ENCODE measurements at places on chromosomes 13 and 19.

GRCh38 chr19:43779820-43780219 is 953 bp downstream of the KCNN4 start:
- peak; percentile 72 for DNase-seq

DNA sequence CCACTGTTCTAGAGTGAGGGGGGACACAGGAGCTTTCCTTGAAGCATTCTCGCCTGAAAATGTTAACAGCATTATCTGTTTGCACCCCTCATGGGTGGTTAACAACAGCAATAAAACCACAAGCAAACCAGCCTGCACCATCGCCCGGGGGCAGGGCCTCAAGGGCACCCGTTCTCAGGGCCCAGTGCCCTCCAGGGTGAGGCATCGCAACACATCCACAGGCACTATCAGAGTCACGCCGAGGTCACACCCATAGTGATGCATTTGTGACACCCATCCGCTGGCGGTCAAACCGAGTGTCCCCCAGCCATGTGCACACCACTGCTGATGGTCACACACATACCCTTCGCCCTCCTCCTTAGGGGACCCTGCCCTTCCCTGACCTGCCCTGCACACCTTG is 4.6 kb downstream of the FUT5 start:
- no peak for DNase-seq

DNA sequence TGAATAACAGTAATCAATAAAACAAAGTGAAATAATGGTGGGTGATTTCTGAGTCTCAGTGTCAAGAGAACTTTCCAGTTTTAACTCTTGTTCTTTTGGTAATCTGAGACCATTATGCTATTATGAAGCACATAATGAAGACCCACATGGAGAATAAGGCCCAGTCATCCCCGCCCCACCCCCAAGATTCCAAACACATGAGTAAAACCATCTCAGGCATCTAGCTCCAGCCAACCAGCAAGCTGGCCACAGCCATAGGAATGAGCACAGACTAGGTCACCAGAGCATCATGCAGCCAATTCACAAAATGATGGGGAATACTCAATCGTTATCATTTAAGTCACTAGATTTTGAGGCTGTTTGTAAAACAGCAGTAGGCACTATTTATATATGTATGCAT is 1769.0 kb upstream of the PCDH20 start:
- no peak for DNase-seq

GRCh38 chr13:76016799-76017400 is 380.8 kb downstream of the LMO7 start:
- DNase-seq, result peak; percentile 21

- DNase-seq, result no peak
These were observed 1.0 kb downstream of the CEBPA start for GRCh38 chr19:33301144-33301899.

DNA sequence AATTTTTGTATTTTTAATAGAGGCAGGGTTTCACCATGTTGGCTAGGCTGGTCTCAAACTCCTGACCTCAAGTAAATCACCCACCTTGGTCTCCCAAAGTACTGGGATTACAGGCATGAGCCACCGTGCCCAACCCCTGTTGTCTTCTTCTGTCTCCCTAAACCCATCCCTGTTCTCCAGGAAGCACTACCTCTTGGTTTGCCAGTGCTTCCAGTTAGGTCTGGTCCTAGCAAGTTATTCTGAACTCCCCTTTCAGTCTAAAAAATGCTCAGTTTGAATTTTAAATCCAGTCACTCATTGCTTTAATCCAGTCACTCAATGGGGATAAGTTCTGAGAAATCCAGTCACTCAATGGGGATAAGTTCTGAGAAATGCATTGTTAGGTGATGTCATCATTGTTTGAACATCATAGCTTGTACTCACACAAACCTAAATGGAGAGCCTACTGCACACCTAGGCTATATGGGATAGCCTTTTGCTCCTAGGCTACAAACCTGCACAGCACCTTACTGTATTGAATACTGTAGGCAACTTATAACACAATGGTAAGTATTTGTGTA is 8.0 kb upstream of the ATP4A start:
- DNase-seq, result no peak

DNA sequence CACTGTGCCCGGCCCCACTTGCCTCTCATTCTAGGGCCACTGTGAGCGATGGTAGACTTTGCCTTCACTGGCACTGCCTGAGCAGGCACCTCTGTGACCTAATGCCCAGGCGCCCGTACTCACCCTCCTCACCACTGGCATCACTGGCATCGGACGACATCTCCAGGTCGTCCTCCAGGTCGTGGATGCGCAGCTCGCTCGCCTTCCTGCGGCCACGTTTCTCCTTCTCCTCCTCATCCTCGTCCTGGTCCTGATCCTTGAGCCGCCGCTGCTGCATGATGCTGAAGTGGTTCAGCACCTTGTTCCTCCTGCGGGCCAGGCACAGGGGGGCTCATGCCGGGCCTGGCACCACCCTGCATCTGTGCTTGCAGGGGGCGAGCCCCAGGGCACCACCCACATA is 7.5 kb upstream of the PSPN start:
- DNase-seq, result no peak

DNA sequence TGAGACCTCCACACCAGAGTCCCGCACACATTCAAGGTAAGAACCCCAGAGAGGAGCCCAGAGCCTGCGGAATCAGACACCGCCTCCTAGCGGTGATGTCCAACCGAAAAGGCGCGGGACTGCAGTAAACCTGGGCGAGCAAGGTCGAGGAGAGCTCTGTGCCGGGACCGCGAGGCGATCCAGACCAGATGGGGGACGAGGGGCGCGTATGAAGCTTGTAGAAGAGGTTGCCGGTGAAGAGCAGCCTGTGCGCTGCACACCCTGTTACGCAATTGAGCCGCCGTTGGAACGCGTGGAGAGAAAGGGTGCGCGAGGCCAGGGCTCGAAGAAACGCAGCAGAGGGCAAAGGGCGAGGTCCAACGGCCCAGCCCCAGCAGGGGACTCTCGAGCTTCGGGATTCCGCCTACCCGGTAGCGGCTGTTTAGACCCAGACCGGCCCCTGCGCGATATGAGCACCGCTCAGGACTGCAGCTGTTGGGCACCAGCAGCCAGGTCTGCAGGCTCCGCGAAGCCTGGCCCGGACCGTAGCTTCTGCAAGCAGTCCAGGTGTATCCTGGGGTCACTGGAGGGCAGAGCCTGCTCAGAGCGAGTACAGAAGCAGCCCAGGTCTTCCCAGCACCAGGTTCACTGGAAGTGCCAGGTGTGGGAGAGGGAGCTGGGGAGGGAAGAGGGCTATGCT is 65.9 kb upstream of the ZNF599 start:
- no peak for DNase-seq

- no peak for DNase-seq
These were observed 179.3 kb downstream of the KDM4B start for GRCh38 chr19:5147978-5148793.

- DNase-seq, result no peak
These were observed 290.2 kb downstream of the ZNF536 start for GRCh38 chr19:30662211-30662861.

GRCh38 chr19:17296273-17296672 is 7.0 kb downstream of the ABHD8 start:
- DNase-seq, result no peak

- DNase-seq, result no peak
These were observed 5.5 kb upstream of the WTIP start for GRCh38 chr19:34475975-34476594.

DNA sequence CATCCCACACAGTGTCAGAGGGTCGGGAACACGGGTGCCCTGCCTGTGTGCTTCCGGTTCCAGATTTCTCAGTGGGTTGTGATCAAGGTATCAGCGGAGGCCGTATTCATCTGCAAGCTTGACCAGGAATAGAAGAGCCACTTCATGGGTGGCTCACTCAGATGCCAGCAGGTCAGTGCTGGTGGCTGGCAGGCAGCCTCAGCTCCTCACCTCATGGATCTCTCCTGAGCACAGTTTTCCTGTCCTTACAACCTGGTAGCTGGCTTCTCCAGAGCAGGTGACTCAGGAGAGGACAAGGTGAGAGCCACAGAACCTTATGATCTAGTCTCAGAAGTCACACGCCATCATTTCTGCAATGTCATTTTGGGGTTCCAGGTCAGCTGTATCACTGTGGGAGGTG is 44.8 kb upstream of the SPATA13 start:
- no peak for DNase-seq

DNA sequence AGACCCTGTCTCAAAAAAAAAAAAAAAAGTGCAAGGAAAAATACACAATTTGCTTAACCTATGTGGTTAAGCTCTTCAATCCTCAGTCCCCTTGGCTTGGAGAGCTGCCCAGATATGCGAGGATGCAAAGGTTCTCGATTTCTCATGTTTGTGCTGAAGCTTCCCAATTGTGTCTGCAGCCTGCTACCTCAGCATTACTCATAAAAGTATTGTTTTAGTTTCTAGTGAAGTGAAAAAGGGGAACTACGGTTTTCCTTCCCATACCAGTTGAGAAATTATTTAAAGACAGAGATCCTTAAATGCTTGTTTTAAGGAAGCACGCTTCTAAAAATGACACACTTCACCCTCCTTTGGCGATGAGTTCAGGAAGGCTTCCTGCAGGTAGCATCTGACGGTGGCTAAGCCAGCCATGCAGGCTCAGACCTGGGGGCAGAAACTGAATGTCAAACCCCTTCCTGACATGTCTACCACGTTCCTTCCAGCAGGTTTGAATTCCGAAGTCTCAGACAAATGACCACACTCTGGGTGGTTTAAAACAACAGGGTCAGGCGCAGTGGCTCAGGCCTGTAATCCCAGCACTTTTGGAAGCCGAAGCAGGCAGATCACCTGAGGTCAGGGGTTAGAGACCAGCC is 47.9 kb downstream of the RUBCNL start:
- peak; percentile 44 for DNase-seq

DNA sequence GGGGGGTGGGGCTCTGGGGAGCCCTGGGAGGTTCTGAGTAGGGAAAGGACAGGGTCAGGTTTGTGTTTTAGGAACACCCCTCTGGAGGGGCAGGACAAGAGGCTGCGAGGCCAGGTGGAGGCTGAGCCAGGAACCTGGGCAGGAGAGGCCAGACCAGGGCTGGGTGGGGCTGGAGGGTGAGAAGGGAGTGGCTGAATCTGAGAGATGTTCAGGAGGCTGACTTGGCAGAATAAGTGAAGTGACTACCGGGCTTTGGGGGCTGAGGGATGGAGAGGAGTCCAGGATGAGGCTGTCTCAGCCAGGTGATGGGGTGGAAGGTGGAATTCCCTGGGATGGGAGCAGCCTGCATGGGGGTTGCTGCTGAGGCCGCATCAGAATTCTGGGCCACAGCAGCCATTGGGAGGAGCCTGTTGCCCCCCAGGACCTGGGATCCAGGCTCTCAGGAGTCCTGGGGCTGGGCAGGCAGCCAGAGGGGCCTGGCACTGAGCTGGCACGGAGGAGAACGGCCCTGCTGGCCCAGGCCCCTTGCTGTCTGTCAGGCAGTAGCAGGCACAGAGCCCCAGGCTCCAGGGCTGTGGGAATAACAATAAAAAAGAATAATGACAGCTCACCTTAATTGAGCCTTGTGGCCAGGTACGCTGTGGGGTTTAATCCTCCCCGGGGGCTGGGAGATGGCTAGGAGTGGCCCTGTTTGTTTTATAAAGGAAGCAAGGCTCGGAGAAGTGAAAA is 3.3 kb downstream of the PPP5C start:
- no peak for DNase-seq

- DNase-seq, result no peak
These were observed 11.7 kb downstream of the RFX2 start for GRCh38 chr19:6098574-6098973.

DNA sequence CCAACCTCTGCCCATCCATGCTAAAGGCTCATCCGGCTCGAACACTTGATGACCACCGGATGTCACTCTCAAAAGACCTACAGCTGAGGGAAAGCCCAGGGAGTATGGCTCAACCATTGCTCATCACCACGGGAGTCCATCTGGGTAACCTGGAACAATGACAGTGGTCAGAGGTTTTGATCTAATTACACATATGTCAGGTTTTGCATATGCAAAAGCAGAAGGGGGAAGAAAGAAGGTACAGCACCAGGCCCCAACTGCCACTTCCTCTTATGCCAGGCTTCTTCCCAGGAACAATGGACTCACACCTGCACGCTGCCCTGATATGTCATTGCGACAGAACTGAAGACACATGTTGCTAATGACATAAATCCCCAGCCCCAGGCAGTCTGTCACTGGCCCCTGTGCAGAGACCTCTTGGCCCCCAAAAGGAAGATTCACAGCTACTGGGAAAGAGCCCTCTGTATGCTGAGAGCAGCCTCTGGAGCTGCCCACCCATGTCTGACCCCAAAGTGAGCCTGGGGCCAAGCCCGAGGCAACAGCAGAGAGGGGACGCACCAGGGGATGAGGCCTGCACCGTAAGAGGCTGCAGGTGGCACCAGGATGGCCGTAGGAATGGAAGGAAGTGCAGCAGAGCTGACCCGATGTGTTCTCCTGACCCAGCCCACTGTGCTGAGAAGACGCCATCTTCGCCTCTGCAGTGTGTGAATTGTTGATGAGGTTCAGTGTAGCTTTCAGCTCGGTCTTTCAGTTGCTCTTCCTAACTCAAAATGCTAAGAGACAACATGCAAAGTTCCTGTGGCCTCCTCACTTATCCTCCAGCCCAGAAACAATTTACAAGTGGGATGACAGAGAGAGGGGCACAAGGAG is 26.3 kb downstream of the EPS15L1 start:
- DNase-seq, result peak; percentile 69

- DNase-seq, result no peak
These were observed 51.3 kb downstream of the CDADC1 start for GRCh38 chr13:49298903-49299605.

All from GM10248 (cell line).